ENCODE measurements at places on chromosomes 6 and 20.

DNA sequence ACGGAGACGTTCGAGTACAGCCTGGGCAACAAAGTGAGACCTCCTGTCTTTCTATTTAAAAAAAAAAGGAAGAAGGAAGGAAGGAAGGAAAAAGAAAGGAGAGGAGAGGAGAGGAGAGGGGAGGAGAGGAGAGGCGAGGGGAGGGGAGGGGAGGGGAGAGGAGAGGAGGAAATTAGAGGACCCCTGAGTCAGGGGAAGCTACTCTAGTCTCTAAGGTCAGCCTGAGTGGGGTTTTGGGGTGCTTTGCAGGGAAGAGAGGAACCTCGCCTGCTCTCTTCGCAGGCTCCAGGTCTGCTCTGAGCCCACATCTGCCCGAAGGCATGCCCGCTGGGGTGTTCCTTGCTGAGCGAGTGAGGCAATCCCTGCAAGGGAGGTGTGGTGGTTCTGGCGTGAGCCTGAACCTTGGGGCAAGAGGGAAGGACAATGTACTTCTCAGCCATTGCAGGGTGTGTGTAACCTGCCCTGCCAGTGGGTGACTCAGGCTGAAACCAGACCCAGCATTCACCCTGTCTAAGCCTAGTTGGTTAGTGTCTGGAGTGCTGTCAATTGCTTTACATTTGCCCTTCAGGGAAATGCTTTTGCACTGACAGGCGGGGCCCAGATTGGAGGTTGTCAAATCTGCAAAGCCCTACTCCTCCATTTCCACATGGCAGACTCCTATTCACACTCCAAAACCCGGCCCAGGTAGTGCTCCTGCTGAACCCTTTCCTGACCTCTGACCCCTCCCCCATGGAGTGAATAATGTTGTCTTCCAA lies 15.3 kb upstream of the MMP9 start:
- peak; percentile 85 for DNase-seq

- DNase-seq, result no peak
These were observed at the start of gene GDAP1L1 for GRCh38 chr20:44247131-44247571. TSS of gene GDAP1L1 (plus strand) at chr20:44247308. CDS start at chr20:44247335, 27 bp downstream.

GRCh38 chr6:162379757-162380409 lies 347.7 kb downstream of the PRKN start:
- DNase-seq, result no peak

DNA sequence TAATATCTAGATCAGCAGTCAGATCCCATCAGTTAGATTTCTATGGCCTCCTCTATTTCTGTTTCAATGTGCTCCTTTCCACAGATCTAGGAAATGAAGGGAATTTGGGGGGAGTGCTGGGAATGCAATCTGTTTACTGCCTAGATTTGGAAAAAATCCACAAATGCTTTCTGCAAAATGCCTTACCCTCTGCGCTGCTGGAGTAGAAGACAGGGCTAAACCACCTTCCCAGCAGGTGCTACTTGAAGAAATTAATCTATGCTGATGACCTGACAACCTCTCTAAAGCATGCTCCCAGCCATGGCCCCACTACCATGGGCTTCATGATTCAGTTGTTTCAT lies 46.2 kb downstream of the LY86 start:
- DNase-seq, result no peak

DNA sequence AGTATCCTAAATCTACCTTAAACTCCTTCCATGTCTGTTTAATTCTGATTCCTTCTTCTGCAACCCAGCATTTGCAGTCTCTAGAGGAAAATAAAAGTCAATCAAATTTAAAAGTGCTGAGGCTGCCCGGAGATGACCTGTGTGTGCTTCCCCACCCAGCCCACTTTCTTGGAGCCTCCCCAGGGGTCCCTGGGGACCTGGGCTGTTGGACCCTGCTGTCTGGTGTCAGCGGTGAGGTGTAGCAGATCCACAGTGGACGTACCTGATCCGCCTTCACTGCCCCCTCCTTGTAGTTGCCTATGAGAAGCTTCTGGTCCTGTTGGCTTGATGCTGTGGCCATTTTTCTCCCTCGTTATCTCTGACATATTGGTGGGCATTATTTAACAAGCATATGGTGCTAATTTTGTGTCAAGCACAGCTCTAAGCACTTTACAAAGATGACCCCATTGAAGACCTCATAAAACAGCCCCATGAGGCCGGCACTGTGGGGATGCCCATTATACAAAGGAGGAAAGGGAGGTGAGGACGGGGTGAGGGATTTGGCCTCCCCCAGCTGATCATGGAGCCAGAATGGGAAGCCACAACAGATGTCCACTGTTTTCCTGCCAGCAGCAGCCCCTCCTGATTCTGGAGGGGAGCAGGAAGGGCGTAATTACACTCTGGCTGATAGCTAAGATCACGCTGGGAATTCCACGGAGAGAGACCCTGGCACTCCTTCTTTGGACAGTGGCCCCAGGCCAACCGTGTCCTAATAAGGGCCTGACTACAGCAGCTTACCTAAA lies 628.2 kb downstream of the CDH26 start:
- DNase-seq, result no peak

- no peak for DNase-seq
These were observed 261.0 kb upstream of the THEMIS start for GRCh38 chr6:128161839-128162238.

DNA sequence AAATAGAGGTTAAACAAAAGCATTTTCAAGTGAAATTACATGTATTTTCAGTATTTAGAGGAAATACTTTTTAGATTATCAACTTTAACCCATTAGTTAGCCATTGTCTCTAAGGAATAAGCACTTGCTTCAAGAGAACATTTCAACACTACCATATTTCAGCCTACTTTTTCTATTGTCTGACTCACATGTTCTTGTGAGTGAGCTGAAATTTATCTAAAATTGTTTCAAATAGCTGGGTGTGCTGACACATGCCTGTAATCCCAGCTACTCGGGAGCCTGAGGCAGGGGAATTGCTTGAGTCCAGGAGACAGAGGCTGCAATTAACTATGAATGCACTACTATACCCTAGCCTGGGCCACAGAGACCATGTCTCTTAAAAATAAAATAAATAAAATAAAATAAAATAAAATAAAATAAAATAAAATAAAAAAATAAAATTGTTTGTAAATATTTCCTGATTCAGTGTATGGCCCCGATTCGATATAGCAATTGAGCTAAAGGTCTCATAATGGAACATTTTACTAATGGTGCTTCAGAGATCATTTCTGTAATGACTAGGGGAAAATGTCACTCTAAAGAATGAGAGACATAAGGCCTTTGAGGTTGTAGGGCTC lies 324.6 kb upstream of the PLCB4 start:
- DNase-seq, result no peak

DNA sequence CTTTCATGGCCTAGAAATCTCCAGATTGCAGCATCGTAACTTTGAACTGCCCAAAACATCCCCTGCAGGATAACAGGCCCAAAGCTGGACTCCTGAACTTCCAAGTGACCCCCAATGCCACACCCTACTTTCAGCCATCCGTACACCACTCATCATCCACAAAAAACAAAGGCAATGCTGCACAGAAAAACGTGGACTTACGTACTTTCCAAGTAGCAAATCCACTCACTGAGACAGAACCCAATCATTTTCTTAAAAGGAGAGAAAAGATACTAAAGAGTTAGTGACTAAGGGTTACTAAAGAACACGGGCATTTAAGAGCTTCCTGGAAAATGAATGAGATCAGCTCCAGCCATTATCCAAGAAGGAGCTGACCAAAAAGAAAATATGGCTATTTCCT lies 211.0 kb downstream of the WDR27 start:
- no peak for DNase-seq

- DNase-seq, result no peak
These were observed 212.7 kb upstream of the AGPAT4 start for GRCh38 chr6:161486361-161487216.
